Progenitor cell of endocrine pancreas (in vitro differentiated cells): ENCODE measurements at places on chromosomes 2 and 18.

- no peak for DNase-seq
Measured at GRCh38 chr18:10101729-10102128, 187.9 kb downstream of the VAPA start.

- no peak for DNase-seq
Measured at GRCh38 chr2:150429384-150429961, 58.0 kb downstream of the RND3 start.

DNA sequence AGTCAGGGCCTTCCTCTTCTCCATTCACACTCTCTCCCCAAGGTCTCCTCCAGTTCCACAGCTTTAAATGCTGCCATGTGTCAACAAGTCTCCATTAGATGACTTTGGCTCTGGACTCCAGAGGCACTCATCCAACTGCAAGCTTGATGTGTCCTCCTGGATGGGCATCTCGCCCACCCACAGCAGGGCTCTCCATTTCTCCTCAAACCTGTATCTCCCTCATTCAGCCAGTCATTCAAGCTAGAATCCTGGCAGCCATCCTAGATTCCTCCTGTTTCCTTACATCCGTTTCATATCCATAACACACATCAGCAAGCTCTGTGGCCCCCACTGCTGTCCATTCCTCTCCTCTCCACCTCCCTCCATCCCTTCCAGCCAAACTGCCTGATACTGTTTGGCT, 88.4 kb upstream of the AFF3 start:
- DNase-seq = no peak

DNA sequence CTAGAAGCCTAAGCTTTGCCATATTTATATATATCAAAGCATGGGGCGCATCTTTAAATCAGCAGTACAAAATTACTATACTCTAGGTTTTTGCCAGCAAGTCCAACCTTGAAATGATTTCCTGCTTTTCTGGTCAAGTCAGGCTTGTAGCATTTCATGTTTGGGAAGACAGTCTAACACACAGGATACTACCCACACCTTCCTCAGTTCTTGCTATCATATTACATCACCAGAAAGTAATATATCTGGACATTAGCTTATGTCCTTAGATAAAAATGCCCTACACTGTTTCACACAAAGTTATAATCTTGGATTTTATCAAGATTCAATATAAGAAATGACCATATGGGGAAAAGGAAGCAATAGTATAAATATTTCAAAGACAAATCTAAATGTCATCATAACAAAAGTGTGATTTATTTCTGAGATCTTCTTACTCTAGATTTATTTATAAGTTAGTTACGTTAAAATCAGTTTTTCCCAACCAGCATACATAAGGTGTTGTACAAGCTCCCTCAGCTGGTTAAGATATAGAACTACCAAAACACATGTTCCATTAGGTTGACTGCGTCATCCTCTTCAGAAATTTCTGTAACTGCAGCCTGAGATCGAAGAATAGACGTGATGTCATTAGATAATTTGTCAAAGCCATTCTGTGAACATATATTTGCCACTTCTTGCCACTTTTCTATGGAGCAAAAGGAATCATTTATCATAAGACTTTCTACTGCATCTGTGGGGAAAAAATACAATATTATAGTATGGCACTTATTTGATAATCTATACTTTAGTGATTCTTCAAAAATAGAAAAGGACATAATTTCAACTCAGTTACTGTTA, 56.6 kb downstream of the CLHC1 start:
- DNase-seq = no peak

GRCh38 chr2:120586507-120587278, 149.0 kb upstream of the GLI2 start:
- DNase-seq = no peak

DNA sequence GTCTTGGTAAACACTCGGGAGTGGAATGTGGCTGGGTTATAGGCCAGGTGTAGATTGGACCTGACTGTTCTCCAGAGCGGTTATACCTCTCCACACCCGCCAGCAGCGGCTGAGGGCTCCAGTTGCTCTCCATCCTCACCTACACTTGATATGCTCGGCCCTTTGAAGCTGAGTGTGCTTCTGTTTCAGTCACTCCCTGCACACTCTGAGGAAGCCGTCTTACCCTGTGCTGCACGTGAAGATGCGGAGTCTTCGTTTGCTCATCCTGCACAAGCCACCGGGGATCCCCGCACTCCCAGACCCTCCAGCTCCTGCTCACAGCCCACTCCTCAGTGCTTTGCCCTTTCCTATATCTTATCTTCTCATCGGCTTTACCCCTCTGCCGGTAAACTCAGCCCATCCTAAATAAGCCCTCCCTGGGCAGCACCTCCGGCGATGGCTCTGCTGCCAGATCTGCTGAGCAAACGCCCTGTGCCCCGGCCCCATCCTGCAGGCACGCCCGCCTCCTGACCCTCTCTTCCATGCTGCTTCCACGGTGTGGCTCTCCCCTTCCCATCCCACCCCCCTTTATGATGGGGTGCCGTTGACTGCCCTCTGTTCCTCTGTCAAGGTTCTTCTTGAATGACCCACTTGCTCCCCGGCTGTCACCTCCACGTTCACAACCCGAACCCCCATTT, 47.3 kb upstream of the ODC1 start:
- no peak for DNase-seq

DNA sequence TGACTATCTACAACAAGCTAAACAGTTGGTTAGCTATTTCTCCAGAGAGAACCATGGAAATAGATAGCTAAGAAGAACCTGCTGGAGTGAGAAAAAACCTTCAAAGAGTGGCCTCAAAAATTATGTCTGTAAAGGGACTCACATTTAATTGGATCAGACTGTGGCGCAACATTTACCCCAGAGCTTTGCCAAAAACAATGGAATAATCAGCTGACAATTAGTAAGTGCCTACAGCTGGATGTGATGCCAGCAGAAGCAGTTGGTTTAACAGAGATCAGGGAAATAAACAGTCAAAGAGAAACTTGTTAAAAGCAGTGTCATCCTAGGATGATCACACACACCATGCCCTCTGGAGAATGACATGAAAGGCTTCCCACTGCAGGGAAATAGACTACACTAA, 310.7 kb downstream of the CLIP4 start:
- no peak for DNase-seq

DNA sequence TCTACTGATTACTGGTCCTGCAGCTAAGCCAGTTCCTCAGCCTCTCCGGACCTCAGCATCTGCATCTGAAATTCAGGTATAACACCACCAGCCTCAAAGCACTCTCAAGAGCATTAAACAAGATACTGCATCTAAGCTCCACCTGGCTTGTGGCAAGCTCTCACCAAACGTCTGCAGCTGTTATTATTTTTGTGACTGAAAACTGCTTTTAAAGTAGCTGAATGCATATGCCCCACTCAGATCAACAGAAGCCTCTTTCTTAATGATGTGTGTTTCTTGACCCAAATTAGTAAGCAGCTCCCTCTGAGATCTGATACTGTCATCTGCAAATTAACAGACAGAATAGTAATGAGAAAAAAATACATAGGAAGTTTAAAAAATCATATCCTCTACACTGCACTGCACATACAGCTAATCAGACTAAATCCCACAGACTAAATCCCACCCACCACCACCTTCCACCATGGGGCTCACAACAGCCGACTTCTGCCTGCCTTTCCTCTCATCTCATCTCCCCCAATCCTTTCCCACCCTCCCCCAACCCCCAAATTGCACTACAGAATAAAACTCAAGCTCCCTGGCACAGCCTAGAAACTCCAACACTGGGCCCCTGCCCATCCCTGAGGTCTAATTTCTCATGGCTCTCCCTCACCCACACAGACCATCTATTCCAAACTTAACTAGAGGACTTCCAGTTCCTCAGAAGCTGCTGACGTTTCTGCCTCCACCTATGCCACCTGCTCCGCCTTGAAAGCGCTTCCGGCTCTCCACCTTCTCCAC, 52.9 kb downstream of the TMEM163 start:
- no peak for DNase-seq

DNA sequence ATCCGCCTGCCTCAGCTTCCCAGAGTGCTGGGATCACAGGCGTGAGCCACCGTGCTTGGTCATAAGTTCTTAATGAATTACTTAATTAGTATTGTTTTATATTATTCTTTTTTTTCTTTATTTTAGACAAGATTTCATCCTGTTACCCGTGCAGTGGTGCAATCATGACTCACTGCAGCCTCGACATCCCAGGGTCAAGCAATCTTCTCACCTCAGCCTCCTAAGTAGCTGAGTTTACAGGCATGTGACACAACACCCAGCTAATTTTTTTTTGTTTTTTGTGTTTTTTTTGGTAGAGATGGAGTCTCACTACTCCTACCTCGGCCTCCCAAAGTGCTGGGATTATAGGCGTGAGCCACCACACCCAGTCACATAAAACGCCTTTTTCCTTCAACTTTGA, 17.3 kb downstream of the C2orf42 start:
- no peak for DNase-seq

- no peak for DNase-seq
Measured at GRCh38 chr18:3213300-3214059, 6.3 kb downstream of the MYOM1 start.

DNA sequence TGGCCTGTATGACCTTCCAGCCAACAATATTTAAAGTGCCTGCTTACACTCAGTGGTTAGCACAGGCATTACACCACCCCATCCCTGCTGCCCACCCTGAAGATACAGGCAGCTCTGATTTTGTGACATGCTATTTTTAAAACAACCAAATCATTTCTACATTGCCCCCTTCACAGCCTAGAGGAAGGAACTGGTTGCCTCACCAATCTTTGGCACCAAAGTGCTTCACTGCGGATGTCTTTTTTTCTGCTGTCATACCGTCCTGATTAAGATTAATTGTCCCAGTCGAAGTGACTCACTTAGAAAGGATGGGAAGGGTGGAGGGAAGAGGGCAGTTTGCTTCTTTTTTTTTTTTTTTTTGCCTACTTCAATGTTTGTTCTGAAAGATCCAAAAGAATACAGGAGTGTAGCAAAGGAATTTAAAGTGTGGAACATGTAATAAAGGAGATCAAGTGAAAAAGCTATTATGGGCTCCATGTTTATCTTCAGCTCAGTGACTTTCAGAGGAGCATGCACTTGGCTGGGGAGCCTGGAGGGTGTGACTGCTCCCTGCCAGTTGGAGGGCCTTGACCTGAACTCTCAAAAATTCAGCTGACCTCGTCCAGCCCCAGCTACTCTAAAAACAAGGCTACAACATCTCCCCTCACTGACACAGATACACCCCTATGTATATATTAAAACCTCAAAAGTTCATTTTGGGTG, 501.1 kb upstream of the TNP1 start:
- DNase-seq = no peak

DNA sequence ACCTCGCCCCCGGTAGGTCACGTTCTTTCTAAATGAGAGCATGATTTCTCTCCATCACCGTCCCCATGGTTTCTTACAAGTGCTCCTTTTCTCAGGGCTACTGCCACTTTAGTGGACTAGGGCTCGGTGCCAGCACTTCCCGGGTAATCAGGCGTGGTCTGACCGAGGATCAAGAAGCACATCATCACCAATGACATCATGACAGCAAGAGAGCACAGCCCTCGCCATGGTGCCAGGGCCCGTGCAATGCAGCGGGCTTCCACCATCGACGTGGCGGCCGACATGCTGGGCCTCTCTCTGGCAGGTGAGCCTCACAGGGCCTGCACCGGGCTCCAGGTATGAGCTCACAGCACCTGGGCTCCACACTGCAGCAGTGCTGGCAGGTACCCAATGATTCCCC, 75.2 kb downstream of the INPP4A start:
- no peak for DNase-seq

- DNase-seq = no peak
Measured at GRCh38 chr2:23603581-23603980, 218.6 kb downstream of the KLHL29 start.

DNA sequence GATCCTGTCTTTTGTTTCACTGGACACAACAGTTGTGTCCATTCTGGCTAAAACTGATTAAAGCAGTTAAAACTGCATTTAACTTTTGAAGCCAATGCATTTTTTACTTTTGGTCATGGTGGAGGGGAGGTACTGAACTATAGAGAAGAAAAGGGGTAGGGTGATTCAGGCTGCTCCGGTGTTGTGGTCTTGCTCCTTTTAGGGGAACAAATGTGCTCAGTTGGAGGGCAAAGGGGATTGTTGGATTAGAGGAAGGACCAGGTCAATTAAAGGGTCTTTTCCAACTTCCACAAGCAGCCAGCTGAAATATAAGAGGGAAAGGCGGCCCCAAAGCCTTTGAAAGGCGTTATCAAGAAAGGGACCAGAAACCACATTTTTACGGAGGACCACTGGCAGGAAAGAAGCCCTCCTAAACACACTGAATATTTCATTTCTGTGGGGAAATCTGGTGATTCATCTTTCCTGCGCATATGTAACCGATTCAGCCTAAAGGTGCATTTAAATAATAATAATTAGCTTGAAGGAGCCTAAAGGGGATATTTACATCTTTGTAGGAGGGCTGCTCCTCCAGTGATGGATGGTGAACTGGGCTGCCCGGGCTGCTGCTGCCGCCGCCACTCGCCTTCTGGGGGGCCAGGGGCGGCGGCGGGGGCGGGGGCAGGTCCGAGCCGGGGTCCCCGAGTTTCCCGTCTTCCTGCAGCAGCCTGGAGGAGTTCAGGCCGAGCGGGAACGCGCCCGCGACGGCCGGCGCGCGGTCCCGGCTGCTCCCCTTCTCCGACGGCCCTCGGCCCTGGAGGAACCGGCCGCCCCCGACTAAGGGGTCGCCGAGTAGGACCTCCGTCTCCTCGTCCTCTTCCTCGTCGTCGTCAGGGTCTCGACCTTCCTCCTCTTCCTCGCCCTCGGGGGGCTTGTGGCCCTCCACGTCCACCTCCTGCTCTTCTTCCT, 5.2 kb downstream of the SKOR2 start:
- no peak for DNase-seq

DNA sequence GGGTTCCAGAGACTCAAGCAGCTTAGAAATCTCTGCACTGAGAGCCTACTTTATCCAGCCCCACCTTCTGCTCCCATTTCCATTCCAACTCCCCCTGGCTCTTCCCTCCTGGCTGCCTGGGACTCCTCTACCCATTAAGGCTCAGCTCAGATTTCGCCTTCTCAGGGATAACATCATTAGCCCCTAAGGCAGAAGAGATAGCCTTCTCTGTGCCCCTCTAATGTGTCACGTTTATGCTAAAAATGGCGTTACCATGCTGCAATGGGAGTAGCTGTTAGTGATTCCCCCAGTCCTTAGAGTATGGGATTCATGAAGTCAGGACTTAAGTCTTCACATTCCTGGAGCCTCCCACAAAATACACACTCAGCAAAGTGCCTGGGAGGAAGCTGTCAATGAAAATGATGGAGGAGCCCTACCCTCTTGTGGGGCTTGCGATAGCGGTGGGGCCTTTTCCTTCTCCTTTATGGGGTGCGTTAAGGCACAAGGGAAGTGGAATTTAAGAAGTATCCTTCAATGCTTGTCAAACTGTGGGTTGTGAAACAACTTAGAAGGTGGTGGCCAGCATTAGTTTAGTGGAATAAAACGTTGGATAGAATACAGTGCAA, 144.7 kb upstream of the COPS8 start:
- DNase-seq = no peak

GRCh38 chr18:26854292-26854881, 11.1 kb downstream of the AQP4 start:
- DNase-seq = no peak

DNA sequence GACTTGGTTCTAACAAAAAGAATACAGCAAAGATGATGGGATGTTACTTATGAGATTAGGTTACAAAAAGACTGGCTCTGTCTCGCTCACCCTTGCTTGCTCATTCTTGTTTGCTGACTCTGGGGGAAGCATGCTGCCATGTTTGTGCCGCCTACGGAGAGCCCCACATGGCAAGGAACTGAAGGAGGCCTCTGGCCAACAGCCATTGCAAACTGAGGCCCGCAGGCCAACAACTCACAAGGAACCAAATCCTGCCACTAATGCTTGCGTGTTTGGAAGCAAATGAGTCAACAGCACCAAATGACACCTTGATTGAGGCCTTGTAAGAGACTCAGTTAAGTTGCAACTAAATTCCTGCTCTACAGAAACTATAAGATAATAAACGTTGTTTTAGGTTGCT, 297.6 kb upstream of the STON1 start:
- DNase-seq = no peak

- DNase-seq = no peak
Measured at GRCh38 chr2:218354850-218355443, 1.7 kb upstream of the CATIP start.
